Osteoblast (primary cell): ENCODE measurements at places on chromosomes 4 and X. TPM values are rescaled to one million over a fixed set of nuclear protein-coding genes. Genes with fewer than 3 reads are reported as not detected.

Gene MSX1
- 2.9 and 3.8 TPM in 2 replicates for total RNA-seq

Gene TMEM271
- not detected in 2 replicates for total RNA-seq

GRCh38 chr4:39591290-39591689 is 47.4 kb downstream of the SMIM14 start:
- H3K27me3 ChIP-seq = no peaks in the 10 kb centered on the region
- no peak overlapping the region for H3K4me3 ChIP-seq
- H3K27ac ChIP-seq = no peak overlapping the region

- H3K4me1 ChIP-seq = no peaks in the 10 kb centered on the region
- no peaks in the 10 kb centered on the region for H3K36me3 ChIP-seq
- no peak for DNase-seq
- no peak overlapping the region for H3K27ac ChIP-seq
- no peak overlapping the region for H3K4me3 ChIP-seq
Measured at GRCh38 chrX:137290011-137290410, 256.2 kb upstream of the GPR101 start.

- H3K27me3 ChIP-seq = no peaks in the 10 kb centered on the region
- H3K4me3 ChIP-seq = no peak overlapping the region
Measured at GRCh38 chr4:147136751-147137150, 191.1 kb upstream of the TTC29 start.

GRCh38 chr4:98387345-98388026 is 126.3 kb downstream of the RAP1GDS1 start:
- H3K4me3 ChIP-seq = no peak overlapping the region
- no peak for DNase-seq
- H3K27ac ChIP-seq = no peak overlapping the region
- H3K36me3 ChIP-seq = peaks cover 2% of the 10 kb centered on the region
- H3K27me3 ChIP-seq = no peaks in the 10 kb centered on the region

DNA sequence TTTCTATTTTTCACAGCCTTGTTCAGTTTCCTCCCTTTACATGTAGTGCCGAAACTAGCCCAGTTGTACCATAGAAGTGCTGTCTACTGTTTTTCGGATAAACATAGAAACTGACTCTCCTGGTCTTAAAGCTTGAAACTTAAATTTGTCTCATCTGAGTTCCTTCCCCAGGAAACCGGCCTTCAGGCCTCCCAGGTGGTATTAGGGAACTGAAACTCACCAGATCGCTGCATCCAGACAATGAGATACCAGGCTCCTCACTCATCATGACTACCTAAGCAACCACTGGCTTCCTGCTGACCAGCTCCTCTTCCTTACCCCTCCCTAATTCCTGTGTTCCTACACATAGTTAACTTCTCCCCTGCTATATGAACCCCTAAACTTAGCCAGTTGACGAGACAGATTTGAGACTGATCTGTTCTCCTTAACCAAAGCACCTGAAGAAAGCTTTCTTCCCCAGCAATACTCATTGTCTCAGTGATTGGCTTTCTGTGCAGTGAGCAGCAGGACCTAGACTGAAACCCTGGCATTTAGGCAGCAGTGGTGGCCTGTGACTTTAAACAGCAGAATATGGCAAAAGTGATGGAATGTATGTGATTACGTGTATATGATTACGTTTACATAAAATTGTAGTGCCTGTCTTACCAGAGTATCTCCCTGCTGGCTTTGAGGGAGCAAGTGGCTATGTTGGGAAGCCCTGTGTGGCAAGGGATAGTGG is 959.1 kb upstream of the LCORL start:
- no peaks in the 10 kb centered on the region for H3K27me3 ChIP-seq
- no peak for DNase-seq
- H3K4me3 ChIP-seq = no peak overlapping the region
- H3K36me3 ChIP-seq = no peaks in the 10 kb centered on the region
- H3K27ac ChIP-seq = no peak overlapping the region

Gene NUDT10
- total RNA-seq = 2.5 and 2.7 TPM in 2 replicates

Gene TRIM60
- not detected in 2 replicates for total RNA-seq

- peak within 1 kb of the TSS; percentile 32 for H3K27ac ChIP-seq
- no peaks in the 10 kb centered on the region for H3K27me3 ChIP-seq
- DNase-seq = peak; percentile 92
- no peaks in the 10 kb centered on the region for H3K36me3 ChIP-seq
- peak within 1 kb of the TSS; percentile 76 for H3K4me3 ChIP-seq
Measured at GRCh38 chrX:136251041-136251991, at the start of gene MAP7D3. Gene MAP7D3 (minus strand): TSS chrX:136251400. CDS start chrX:136251358, 42 bp downstream.

Gene PLAC8
- total RNA-seq = 0.59 and 0.72 TPM in 2 replicates

Gene VSIG4
- total RNA-seq = 0.72 TPM in 1 of 2 replicates, not detected in the other

Gene UGT2B17
- total RNA-seq = not detected in 2 replicates

- H3K4me3 ChIP-seq = no peak overlapping the region
- no peaks in the 10 kb centered on the region for H3K4me1 ChIP-seq
- no peak overlapping the region for H3K27ac ChIP-seq
- no peaks in the 10 kb centered on the region for H3K27me3 ChIP-seq
- DNase-seq = no peak
- no peaks in the 10 kb centered on the region for H3K36me3 ChIP-seq
Measured at GRCh38 chrX:43718081-43718480, 62.0 kb downstream of the MAOA start.

- H3K36me3 ChIP-seq = no peaks in the 10 kb centered on the region
- H3K4me3 ChIP-seq = no peak overlapping the region
- H3K4me1 ChIP-seq = no peaks in the 10 kb centered on the region
- H3K27ac ChIP-seq = no peak overlapping the region
- DNase-seq = no peak
Measured at GRCh38 chr4:175772170-175772705, 39.8 kb downstream of the GPM6A start.

Gene CORIN
- 0.36 and 0.88 TPM in 2 replicates for total RNA-seq

GRCh38 chrX:119790977-119791436 is 423 bp downstream of the RPL39 start:
- peaks cover 12% of the 10 kb centered on the region for H3K4me1 ChIP-seq
- peak overlapping the region; percentile 88 for H3K27ac ChIP-seq
- H3K27me3 ChIP-seq = no peaks in the 10 kb centered on the region
- peaks cover 29% of the 10 kb centered on the region for H3K36me3 ChIP-seq
- H3K4me3 ChIP-seq = peak overlapping the region; percentile 90

Gene AADAT
- 4.0 and 6.5 TPM in 2 replicates for total RNA-seq

DNA sequence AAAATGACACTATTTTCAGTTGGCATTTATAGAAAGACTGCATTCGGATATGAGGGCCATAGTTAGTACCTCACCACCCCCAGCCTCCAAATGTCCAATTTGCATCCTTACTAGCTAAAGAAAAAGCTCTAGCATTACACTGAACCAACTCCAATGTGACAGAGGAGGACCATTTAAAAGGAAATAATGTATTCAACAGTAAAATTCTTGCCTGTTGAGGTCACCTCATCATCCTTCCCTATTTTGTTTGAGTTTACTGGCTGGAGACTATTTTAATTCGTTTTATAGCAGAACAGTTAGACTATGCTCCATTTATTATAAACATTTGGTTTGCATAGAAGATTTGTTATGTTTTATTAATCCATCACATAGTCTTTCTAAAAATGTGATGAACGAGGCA is 88.2 kb upstream of the PPARGC1A start:
- H3K36me3 ChIP-seq = no peaks in the 10 kb centered on the region
- H3K27ac ChIP-seq = no peak overlapping the region
- no peaks in the 10 kb centered on the region for H3K27me3 ChIP-seq
- H3K4me3 ChIP-seq = no peak overlapping the region

- no peaks in the 10 kb centered on the region for H3K36me3 ChIP-seq
- peak within 1 kb of the TSS; percentile 91 for H3K27ac ChIP-seq
- H3K4me3 ChIP-seq = peak within 1 kb of the TSS; percentile 82
- DNase-seq = peak; percentile 91
Measured at GRCh38 chrX:149540621-149541520, at the start of gene EOLA1. Gene EOLA1 (plus strand): TSS chrX:149541012. CDS start chrX:149545631, 4,619 bp downstream.

GRCh38 chrX:17521871-17522693 is 147.1 kb downstream of the NHS start:
- no peak overlapping the region for H3K4me3 ChIP-seq
- no peaks in the 10 kb centered on the region for H3K36me3 ChIP-seq
- DNase-seq = peak; percentile 65
- no peak overlapping the region for H3K27ac ChIP-seq
- H3K27me3 ChIP-seq = no peaks in the 10 kb centered on the region
- H3K4me1 ChIP-seq = peaks cover 26% of the 10 kb centered on the region

DNA sequence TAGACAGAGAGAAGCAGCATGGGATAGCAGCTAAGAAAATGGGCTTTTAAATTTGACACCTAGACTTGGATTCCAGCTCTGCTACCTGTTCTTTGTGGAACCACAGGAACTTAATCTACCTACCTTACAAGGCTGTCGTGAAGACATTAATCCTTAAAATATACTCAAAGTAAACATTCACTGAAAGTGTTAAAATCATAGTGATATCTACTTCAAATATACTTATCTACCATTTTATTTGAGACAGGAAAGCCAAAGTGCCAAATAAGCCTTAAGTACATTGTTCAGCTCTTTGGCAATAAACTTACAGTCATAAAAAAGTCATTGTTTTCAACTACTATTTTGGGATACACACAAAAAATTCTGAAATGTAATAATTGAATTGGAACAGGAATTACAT is 295.0 kb upstream of the PITX2 start:
- peaks cover 17% of the 10 kb centered on the region for H3K27me3 ChIP-seq
- no peak overlapping the region for H3K4me3 ChIP-seq
- DNase-seq = no peak
- H3K27ac ChIP-seq = no peak overlapping the region
- H3K4me1 ChIP-seq = no peaks in the 10 kb centered on the region

- H3K4me3 ChIP-seq = no peak overlapping the region
- no peak for DNase-seq
- H3K36me3 ChIP-seq = peaks cover 4% of the 10 kb centered on the region
- H3K27ac ChIP-seq = no peak overlapping the region
Measured at GRCh38 chr4:94475794-94476193, 24.1 kb downstream of the PDLIM5 start.

Gene NCAPG
- total RNA-seq = 4.0 and 5.3 TPM in 2 replicates

GRCh38 chrX:151396042-151396824 is 773 bp upstream of the VMA21 start:
- no peaks in the 10 kb centered on the region for H3K36me3 ChIP-seq
- H3K4me1 ChIP-seq = peaks cover 16% of the 10 kb centered on the region
- peak overlapping the region; percentile 83 for H3K4me3 ChIP-seq
- H3K27ac ChIP-seq = peak overlapping the region; percentile 92

Gene DGAT2L6
- not detected in 2 replicates for total RNA-seq

GRCh38 chrX:122087341-122087740 is 1039.9 kb downstream of the GLUD2 start:
- DNase-seq = no peak
- H3K27me3 ChIP-seq = no peaks in the 10 kb centered on the region
- H3K4me3 ChIP-seq = no peak overlapping the region
- H3K27ac ChIP-seq = no peak overlapping the region
- no peaks in the 10 kb centered on the region for H3K36me3 ChIP-seq

DNA sequence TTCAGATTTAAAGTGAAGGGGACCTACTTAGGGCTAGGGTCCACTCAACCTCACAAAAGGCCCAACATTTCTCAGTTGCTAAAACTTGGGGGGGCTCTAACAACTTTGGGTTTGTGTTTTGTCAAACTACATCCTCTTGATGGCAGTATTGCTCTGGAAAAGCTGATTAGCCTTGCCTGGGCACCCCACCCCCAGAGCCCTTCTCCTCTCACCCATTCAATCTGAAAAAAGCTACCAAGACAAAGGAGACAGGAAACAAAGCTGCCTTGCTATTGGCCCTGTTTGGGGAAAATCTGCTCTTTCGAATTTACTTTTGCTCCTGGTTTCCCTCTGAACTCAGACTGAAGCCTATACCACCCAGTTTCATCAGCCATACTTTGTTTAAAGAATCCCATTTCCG is 195.2 kb upstream of the STK26 start:
- peaks cover 4% of the 10 kb centered on the region for H3K27me3 ChIP-seq
- DNase-seq = no peak
- no peak overlapping the region for H3K27ac ChIP-seq
- H3K4me1 ChIP-seq = no peaks in the 10 kb centered on the region

DNA sequence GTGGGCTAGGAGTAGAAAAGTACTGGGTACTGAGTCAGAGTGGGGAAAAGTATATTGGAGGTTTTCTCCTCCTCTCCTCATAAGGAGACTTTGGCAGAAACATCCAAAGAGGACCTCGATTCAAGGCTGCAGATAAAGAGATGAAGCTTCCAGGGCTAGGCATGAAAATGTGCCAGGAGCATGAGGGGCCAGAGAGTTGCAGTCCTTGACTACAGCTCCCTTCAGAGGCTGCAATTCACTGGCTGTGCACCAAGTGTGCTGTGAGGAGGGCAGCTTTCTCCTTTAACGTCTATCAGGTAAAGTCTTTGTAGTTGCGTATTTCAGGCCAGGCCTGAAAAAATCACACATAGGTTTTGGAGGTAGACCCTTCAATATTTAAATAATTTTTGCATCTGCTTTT is 174.9 kb upstream of the VEGFC start:
- no peak overlapping the region for H3K27ac ChIP-seq
- H3K4me1 ChIP-seq = peaks cover 9% of the 10 kb centered on the region
- H3K4me3 ChIP-seq = no peak overlapping the region

- H3K27ac ChIP-seq = no peak overlapping the region
- no peaks in the 10 kb centered on the region for H3K27me3 ChIP-seq
- no peaks in the 10 kb centered on the region for H3K36me3 ChIP-seq
- no peaks in the 10 kb centered on the region for H3K4me1 ChIP-seq
- no peak for DNase-seq
Measured at GRCh38 chrX:150607201-150607600, 38.8 kb downstream of the MTM1 start.

- H3K36me3 ChIP-seq = no peaks in the 10 kb centered on the region
- DNase-seq = no peak
- no peaks in the 10 kb centered on the region for H3K4me1 ChIP-seq
- no peak overlapping the region for H3K4me3 ChIP-seq
- no peak overlapping the region for H3K27ac ChIP-seq
- no peaks in the 10 kb centered on the region for H3K27me3 ChIP-seq
Measured at GRCh38 chrX:5409106-5409505, 819.6 kb downstream of the NLGN4X start.

GRCh38 chr4:38818441-38818976 is 13.9 kb upstream of the TLR1 start:
- no peak overlapping the region for H3K4me3 ChIP-seq
- no peak for DNase-seq
- no peak overlapping the region for H3K27ac ChIP-seq
- no peaks in the 10 kb centered on the region for H3K36me3 ChIP-seq
- no peaks in the 10 kb centered on the region for H3K4me1 ChIP-seq
- H3K27me3 ChIP-seq = peaks cover 21% of the 10 kb centered on the region

DNA sequence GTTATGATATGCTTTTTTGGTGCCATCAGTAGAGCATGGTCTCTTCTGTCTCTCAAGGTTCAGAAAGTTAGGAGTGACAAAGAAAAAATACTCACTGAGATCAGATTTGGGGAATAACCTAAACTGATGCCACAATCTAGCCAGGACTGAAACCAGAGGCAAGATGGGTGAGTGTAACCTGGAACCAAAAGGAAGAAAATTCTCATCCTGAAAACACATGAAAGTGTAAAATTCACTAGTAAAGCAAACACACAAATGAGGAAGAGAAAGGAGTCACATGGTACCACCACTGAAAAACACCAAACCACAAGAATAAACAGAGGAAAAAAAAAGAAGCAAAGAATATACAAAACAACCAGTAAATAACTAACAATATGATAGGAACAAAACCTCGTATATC is 96.4 kb downstream of the ANXA10 start:
- no peaks in the 10 kb centered on the region for H3K36me3 ChIP-seq
- H3K27ac ChIP-seq = no peak overlapping the region
- H3K4me1 ChIP-seq = peaks cover 4% of the 10 kb centered on the region
- no peak for DNase-seq
- H3K27me3 ChIP-seq = no peaks in the 10 kb centered on the region
- H3K4me3 ChIP-seq = no peak overlapping the region
